ENCODE measurements at places on chromosomes 4 and X.

GRCh38 chr4:41375561-41375960 is 118.8 kb downstream of the UCHL1 start:
- DNase-seq = no peak

GRCh38 chr4:154691229-154691628 is 52.6 kb upstream of the LRAT start:
- DNase-seq = no peak

GRCh38 chrX:142233400-142233799 is 28.3 kb upstream of the MAGEC2 start:
- no peak for DNase-seq

- no peak for DNase-seq
Measured at GRCh38 chr4:152218576-152218975, 317.3 kb downstream of the FBXW7 start.

GRCh38 chr4:88185906-88186305 is 27.5 kb upstream of the ABCG2 start:
- no peak for DNase-seq

DNA sequence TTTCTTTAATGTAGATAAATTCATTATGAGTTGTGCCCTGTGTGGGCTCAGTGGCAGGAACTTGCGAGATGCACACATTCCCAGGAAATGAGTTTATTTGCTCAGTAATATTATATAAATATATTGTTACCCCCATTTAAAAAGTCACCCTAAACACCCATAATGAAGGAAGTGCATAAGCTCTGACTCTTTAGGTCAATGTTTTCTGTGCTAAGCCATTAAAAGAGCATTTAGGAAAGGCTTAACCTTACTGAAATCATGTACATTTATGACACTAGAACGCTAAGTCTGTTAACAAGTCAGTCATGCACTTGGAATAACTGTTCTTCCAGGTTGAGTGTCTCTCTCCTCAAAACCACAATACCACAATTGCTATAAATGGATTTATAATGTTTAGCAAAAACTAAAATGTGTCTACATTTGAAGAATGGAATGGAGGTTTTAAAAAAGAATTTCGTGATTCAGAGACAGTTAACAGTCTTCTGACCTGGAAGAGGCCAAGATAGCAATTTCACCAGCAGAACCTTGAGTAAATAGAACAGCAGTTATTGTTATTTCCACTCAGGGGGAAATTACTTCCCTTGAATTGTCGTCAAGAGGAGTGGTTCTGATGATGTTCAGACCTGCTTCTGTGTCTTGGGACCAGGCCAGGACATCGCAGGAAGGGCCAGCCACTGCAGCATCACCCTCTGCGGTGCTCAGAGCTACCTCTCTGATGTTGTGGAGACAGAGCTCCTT is 91.1 kb upstream of the VEGFC start:
- no peak for DNase-seq
